Activated naive CD8-positive, alpha-beta T cell treated with anti-CD3 and anti-CD28 coated beads, Interleukin-2, amount 50 U/mL, for 24 hours (primary cell): ENCODE measurements at places on chromosomes 11 and 22.

GRCh38 chr11:69598147-69598546 is 42.8 kb upstream of the CCND1 start:
- no peak for DNase-seq

DNA sequence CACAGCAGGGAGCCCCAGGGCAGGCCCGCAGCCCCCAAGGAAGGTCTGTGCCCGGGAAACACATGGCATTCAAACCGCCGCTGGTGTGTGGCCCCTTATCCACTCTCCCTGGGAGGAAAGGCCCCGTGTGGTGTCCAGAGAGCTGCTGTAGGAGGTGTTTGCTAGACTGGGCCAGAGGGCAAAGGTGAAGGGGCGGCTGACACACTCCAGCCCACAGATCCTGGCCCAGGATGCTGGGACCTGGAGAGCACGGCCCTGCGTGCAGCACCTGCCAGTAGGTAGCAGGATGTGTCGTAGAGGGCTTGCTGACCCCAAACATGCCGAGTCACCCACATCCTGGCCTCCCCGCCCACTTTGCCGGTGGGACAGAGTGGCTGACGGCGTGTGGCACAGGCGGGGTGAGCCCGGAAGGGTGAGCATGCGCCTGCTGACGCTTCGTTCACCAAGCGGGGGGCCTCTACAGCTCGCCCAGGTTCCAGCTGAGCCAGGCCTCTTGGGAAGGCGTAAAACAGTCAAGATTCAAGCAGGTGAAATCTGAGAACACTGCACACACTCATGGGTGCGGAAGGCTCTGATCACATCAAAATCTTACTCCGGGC is 11.0 kb downstream of the OSBPL5 start:
- no peak for DNase-seq

GRCh38 chr22:16958475-16958874 is 49.5 kb downstream of the GAB4 start:
- DNase-seq: no peak

DNA sequence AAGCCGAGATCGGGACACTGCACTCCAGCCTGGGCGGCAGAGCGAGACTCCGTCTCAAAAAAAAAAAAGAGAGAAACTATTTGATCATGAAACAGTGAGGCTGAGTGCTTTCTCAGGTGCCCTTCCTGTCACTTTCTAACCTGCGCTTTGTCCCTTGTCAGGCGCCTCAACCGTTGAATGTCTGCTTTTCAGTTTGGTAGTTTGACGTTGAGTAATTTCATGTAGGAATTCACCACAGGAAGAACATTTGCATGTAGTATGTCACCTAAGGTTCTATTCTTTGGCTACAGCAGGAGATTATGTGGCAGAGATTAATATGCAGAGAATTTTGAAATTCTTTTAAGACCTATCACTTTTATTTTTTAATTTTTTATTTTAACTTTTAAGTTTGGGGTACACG is 57.2 kb downstream of the PPFIA1 start:
- no peak for DNase-seq

GRCh38 chr22:21043860-21044535 is 1.7 kb upstream of the LRRC74B start:
- DNase-seq: no peak

DNA sequence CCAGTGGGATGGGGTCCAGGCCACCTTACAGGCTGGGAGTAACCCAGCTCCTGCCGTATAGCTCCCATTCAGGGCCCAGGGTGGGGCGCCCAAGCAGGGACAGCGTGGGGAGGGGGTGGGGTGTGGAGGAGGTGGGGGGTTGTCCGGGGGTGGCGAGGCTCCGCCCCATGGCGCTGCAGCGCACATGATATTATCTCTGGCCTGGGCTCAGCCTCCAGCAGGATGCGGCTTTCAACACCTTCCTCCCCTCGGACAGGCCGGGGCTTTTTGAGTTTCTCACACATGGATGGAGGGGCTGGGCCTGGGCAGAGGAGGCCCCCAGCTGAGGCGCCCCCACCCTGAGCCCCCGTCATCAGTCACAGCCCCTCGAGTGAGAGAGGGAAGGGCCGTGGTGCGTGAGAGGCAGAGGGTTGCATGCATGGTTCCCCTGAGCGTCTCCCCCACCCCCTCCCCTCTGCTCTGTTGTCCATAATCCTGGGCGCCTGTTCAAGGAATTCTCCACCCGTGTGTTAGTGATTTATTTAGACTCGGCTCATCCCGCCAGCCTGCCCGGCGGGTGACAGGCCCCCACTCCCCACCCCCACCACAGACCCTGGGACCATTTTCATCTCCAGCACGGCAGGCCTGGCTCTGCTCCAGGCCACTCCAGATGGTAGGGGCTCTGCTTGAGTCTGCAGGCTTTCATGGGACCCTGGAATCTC is 44.9 kb downstream of the WNT11 start:
- DNase-seq: no peak

GRCh38 chr11:134554861-134555260 is 142.8 kb upstream of the B3GAT1 start:
- DNase-seq: no peak
